Left kidney (tissue), 8 donors: ENCODE measurements at places on chromosomes 1 and 21. TPM values are rescaled to one million over a fixed set of nuclear protein-coding genes. Genes with fewer than 3 reads are reported as not detected.

- DNase-seq, result no peak
These were observed 2.3 kb downstream of the UMODL1 start for GRCh38 chr21:42073145-42074099.

- no peak for DNase-seq
These were observed 19.9 kb downstream of the DSTYK start for GRCh38 chr1:205191622-205192021.

DNA sequence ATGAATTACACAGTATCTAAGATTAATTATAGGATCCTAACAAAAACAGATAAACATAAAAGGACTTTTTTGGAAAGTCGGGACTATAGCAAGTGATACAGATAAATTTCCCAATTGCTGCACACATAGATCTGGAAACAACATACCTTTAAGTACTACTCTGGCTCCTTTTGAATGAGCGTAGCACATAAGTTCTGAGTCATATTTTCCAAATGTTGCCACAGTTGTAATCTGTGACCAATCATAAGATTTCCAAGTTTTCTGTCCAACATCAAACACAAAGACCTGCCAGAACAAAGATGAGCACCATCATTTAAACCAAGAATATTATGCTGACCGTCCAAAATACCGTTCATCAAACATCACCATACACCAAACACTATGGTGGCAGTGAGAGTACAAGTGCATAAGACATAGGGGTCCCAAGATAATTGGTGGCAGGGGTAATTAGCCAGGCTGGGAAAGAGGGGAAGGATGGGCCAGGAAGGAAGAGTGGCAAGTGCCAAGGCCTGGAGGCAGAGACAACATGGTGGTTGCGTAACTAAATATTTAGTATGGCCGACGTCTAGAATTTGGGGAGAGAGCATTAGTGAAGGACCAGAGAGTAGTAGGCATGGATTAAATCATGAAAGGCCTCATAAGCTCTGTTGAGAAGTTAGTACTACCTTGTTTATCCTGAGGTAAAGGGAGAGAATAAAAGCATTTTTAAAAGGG, 3.6 kb downstream of the CTBS start:
- DNase-seq, result no peak

DNA sequence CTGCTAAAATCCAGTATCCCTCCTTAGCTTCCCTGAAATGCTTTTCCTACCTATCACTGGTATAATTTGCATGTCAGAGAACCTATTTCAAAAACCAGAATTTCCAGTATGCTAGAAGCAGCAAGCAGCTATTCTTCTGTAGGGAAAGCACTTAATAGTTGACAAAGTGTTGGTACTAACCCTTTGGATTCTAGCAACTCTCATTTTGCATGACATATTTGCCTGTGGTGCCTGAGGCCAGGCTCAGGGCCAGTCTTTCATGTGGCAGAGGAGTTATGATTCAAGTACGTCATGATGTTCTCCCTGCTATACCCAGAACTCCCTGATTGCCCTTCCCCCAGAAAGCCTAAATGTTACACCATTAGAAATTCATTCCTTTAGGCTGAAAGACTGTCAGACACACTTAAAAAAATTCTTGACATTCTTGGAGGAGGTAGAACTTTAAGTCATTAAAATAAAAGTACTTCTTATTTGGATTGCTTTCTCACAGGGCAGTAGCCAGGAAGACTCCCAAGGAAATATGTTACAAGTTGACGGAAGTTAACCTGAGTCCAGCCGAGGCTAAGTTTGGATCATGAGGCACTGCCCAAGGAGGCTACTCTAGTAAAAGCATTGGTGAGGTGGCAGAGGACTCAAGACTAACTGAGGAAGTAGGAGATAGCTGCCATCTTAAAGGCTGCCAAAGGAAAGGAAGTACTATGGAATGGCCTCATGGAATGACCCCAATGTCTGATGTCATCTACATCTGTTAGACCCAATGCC, 298.4 kb upstream of the SPAG17 start:
- DNase-seq, result no peak

GRCh38 chr1:245995474-245995873, 511.6 kb downstream of the SMYD3 start:
- no peak for DNase-seq

- no peak for DNase-seq
These were observed 1.4 kb downstream of the GUK1 start for GRCh38 chr1:228141226-228142044.

DNA sequence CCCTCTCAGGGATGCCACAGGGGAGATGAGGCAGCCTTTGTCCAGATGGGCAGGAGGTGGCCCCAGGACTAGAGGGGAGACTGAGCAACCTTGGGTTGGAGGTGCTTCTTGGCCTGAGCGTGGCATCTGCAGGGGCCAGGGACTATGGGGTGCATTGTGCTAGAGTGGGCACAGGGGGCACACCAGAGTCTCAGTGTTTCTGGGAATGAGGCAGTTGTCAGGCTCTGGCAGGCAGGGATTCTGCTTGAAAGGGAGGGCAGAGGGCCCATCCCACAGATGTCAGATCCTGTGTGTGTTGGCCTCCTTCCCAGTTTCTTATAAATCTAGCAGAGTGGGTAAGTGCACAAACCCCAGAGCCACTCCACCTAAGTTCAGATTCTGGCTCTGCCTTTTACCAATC, 13.7 kb downstream of the LGR6 start:
- DNase-seq, result no peak

DNA sequence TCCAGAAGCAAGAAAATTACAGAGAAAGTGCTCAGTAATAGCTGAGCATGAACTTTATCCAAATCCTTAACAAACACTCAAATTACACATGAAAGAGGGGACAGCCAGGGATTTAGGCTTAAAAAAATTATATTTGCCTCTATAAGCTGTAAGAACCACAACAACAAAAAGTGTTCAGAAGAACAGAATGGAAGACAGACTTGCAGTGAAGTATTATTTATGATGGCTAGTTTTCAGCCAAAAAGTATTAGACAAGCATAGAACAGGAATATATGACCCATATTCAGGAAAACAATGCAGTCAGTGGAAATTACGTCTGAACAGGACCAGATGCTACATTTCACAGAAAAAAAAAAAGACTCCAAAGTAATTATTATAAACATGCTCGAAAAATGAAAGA, 1246.3 kb downstream of the NCAM2 start:
- no peak for DNase-seq

DNA sequence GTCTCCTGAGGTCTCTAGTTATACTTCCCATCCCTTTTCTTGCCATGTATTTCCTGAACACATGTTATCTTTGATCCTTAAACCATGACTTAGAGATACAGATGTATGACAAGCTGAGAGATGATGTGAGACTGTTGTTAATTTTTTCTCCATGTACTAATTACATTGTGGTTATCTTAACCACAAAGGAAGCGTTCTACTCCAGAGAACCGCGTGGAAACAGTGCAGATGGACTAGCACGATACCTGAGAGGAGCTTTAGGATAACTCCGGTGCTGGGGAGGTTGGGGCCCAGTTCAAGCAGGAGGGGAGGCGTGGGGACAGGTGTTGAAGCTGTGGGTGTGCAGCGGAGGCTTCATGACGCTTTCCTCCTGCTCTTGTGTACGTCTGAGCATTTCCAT, 17.5 kb downstream of the PDE9A start:
- DNase-seq, result no peak

The BCAS2 gene
- 64.0 TPM for polyA plus RNA-seq

The TBX19 gene
- 4.1 TPM for polyA plus RNA-seq

DNA sequence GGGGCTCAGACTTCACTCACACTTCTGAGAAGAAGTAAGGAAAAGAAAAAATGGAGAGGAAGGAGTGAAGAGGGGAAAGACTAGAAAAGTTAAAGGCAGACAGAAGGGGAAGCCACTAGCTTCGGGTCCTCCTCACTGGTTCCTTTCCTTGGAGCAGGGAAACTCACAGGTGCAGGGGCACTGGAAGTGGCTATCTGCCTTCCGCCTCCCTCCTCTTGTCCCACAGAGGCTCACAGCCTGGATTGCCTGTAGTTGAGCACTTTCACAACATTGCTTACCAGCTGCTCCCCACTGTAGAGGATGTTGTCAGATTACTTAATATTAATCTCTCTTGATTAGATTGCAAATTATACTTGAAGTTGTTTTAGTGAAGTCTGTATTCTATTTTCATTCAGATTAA, 21.6 kb upstream of the ABCA4 start:
- no peak for DNase-seq

DNA sequence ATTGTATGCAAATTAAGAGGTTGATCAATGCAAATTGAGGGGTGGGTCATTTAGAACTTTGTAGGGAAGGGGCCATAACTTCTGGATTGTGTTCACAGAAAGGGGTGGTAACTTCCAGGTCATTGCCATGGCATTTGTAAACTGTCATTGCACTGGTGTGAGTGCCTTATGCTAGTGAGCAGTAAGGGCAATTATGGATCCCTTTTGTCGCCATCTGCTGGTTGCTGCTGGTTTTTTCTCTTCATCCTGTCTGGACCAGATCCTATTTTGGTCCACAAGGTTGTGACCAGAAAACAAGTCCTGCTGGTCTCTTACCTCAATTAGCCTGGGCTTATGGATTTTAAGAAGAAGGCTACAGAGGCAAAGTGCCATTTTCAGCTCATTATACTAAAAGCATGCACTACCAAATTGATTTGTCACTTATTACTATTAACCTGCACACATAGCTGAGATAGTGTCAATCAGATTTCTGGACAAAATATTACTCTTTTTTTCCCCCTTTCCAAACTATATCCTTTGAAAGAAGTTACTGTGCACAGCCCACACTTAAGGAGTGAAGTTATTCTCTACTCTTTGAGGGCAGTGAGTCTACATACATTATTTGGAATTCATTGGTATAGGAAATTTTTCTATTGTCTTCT, 196.2 kb downstream of the ZC3H11B start:
- peak; percentile 38 for DNase-seq

- no peak for DNase-seq
These were observed 27.5 kb downstream of the EDN2 start for GRCh38 chr1:41456847-41457540.

- no peak for DNase-seq
These were observed 18.4 kb downstream of the PIGK start for GRCh38 chr1:77200806-77201205.

The NBPF6 gene
- polyA plus RNA-seq, result not detected

GRCh38 chr1:221751226-221751887, 9.5 kb upstream of the DUSP10 start:
- no peak for DNase-seq

The SDF4 gene
- 109 TPM for polyA plus RNA-seq

- no peak for DNase-seq
These were observed 329.4 kb upstream of the CHRM3 start for GRCh38 chr1:239056940-239057339.

DNA sequence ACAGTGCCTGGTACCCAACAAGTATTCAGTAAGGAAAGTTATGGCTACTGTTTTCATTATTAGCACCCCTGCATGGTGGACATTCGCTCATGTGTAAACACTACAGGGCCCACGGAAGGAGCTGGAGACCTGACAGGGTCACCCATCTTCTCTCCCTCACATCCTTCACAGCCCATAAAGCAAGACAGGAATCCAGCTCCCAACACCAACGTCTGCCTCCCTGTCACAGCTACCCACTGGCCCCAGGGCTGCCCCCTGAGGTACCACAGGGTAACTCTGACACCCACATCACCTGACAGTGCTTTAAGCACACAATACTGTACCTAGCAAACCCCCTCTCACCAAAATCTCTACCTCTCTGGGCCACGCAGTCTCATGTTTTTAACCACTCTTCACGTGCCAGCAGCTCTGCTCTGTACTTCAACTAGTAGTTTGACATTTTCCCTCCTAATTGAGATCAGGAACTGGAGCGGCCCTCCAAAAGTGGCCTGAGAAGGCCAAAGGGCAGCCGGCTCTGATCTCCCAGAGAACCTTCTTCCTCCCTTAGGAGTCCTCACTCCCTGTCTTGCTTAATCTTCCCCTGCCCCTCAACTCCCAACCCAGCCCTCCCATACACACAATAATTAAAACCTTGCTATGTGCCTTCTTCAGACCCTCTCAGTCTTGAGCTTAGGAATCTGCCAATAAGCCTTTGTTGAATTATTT, 76.8 kb downstream of the CD34 start:
- no peak for DNase-seq

The FCRL6 gene
- polyA plus RNA-seq, result 0.27 TPM

The OR2AK2 gene
- not detected for polyA plus RNA-seq

The HSD11B1 gene
- not detected for polyA plus RNA-seq

The KPNA6 gene
- 39.9 TPM for polyA plus RNA-seq

DNA sequence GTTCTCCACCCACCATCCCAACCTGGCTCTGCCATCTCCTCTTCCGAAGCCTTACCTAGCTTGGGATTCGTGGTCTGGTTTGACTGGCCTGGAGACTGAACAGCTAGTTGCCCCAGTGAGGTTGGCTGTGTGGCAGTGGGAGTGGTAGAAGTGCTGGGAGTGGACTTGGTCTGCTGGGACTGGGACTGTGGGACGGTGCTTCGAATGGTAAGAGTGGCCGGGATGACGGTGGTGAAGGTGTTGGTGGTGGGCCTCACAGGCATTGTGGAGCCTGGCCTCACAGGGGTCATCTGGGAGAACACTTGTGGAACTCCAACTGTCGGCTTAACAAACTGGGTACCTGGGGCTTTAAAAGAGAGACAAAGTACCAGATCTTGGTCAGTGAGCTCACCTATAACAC, 28.7 kb downstream of the PSMB4 start:
- no peak for DNase-seq

DNA sequence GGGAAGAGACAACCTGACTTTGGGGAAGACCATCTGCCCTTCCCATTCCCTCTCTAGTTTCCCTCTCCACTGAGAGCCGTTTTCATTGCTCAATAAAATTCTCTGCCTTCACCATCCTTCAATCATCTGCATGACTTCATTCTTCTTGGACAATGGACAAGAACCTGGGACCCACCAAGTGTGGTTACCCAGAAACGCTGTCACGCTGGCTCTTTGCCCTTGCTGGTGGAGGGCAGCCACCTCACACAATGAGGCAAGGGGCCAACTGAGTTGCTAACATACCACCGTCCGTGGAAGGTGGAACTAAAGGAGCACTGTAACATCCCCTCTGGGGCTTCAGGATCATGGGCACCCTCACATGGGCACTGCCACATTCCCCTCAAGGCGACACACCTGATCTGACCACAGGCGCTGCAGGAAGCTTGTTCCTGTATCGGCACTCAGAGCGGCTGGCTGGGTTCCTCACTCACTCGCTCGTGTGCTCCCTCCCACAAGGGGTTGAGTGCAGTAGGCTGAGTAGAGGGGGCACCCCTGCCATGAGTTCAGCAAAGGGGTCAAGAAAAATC, 652.4 kb downstream of the PLPP3 start:
- no peak for DNase-seq

- DNase-seq, result no peak
These were observed 4.8 kb upstream of the HRNR start for GRCh38 chr1:152228831-152229230.

- DNase-seq, result no peak
These were observed 674.4 kb downstream of the KCNT2 start for GRCh38 chr1:195933835-195934234.

GRCh38 chr1:58718435-58718834, 18.6 kb upstream of the MYSM1 start:
- peak; percentile 31 for DNase-seq

GRCh38 chr1:90512441-90512840, 204.7 kb downstream of the BARHL2 start:
- no peak for DNase-seq

The IKBKE gene
- polyA plus RNA-seq, result 5.2 TPM

The TRAF3IP3 gene
- polyA plus RNA-seq, result 1.7 TPM

The COL9A2 gene
- polyA plus RNA-seq, result 21.1 TPM
